WTC11 (cell line): ENCODE measurements at places on chromosomes 12 and 14.

GRCh38 chr12:65449400-65449799 is 170.9 kb downstream of the MSRB3 start:
- no peak for DNase-seq
- H3K36me3 ChIP-seq = no peaks in the 10 kb centered on the region
- no peaks in the 10 kb centered on the region for H3K27me3 ChIP-seq
- no peak overlapping the region for H3K4me3 ChIP-seq

GRCh38 chr12:23415180-23415579 is 534.3 kb downstream of the SOX5 start:
- no peaks in the 10 kb centered on the region for H3K27me3 ChIP-seq
- no peak overlapping the region for H3K4me3 ChIP-seq
- no peaks in the 10 kb centered on the region for H3K36me3 ChIP-seq
- H3K4me1 ChIP-seq = peaks cover 7% of the 10 kb centered on the region
- no peak for DNase-seq

- H3K36me3 ChIP-seq = no peaks in the 10 kb centered on the region
- H3K4me1 ChIP-seq = no peaks in the 10 kb centered on the region
- no peak for DNase-seq
- no peak overlapping the region for H3K4me3 ChIP-seq
- H3K27ac ChIP-seq = no peak overlapping the region
Observed at GRCh38 chr14:34935488-34935887, 47.3 kb upstream of the SRP54 start.

GRCh38 chr12:71652656-71653055 is 11.0 kb downstream of the ZFC3H1 start:
- no peak overlapping the region for H3K27ac ChIP-seq
- H3K4me1 ChIP-seq = no peaks in the 10 kb centered on the region
- H3K27me3 ChIP-seq = no peaks in the 10 kb centered on the region
- no peak overlapping the region for H3K4me3 ChIP-seq

DNA sequence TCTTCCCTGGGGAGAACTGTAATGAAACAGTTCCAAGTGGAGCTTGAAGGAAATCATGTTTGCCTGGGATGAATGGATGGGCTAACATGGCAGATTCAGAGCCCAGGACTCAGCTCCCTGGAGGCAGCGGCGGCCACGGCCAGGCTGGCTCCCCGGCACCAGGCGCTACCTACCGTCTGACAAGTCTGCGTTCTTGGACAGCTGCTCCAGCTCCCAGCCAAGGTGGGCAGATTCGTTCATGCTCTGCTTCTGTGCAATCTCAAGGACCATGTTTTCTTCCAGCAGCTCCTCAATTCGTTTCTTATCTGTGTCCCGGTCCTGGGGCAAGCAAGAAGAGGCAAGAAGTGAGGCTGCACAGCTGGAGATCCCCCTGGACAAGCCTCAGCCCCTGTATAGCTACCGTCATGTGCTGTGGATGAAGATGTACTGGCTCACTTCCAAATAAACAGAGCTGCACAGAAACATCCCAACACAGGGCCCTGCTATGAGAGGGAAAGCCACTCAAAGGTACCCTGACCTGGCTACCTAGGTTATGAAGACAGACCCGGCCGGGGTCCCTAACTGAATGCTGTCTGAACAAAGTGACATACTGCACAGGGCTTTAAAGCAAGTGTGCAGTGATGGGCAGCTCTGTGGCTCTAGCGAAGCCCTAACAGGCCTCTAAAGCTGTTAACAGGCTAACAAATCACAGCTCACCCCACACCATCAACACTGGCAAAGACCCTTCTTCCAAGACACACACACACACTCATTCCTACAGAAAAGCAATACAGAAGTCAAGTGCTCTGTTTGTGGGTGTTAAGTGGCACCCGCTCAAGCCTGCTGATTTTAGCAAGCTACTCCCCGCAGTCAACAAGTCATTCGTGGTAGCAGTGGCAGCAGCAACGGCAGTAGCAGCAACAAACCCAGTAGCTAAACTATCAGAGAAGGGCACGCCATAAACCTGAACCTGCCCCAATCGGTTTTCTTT is 80.4 kb upstream of the GPR68 start:
- no peak overlapping the region for H3K4me3 ChIP-seq
- no peaks in the 10 kb centered on the region for H3K27me3 ChIP-seq
- 0 out of 2 replicates have a peak overlapping the region, but pooled peaks have one; percentile 32 for H3K27ac ChIP-seq
- peaks cover 32% of the 10 kb centered on the region for H3K36me3 ChIP-seq
- H3K4me1 ChIP-seq = peaks cover 9% of the 10 kb centered on the region

DNA sequence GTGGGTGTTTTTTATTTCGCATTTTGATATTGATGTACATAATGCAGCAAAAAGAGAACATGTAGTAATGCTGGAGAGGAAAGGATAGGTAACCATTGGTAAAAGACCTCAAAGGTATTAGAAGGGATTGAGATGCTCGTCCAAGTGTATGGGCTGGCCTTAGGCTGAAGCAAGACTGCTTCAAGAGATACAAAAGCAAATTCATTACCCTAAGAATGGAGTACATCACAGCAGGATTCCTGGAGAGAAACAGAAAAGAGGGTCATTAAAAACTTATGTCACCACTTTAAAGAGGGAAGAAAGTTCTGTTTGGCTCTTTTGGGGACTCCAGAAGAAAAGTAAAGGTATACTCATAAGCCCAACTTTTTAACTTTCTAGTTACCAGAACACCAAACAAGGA is 420.5 kb downstream of the ZFP36L1 start:
- peaks cover 34% of the 10 kb centered on the region for H3K4me1 ChIP-seq
- H3K4me3 ChIP-seq = no peak overlapping the region
- H3K27ac ChIP-seq = no peak overlapping the region; the same call in 1 of the 2 replicates
- H3K27me3 ChIP-seq = peaks cover 9% of the 10 kb centered on the region; the same call in 1 of the 2 replicates
- no peaks in the 10 kb centered on the region for H3K36me3 ChIP-seq

- H3K27ac ChIP-seq = peak overlapping the region; percentile 90
- peaks cover 56% of the 10 kb centered on the region for H3K4me1 ChIP-seq
- H3K36me3 ChIP-seq = no peaks in the 10 kb centered on the region
- H3K27me3 ChIP-seq = no peaks in the 10 kb centered on the region
- peak; percentile 37 for DNase-seq
- peak overlapping the region; percentile 93 for H3K4me3 ChIP-seq
Observed at GRCh38 chr12:93441081-93441616, 598 bp downstream of the UBE2N start.

DNA sequence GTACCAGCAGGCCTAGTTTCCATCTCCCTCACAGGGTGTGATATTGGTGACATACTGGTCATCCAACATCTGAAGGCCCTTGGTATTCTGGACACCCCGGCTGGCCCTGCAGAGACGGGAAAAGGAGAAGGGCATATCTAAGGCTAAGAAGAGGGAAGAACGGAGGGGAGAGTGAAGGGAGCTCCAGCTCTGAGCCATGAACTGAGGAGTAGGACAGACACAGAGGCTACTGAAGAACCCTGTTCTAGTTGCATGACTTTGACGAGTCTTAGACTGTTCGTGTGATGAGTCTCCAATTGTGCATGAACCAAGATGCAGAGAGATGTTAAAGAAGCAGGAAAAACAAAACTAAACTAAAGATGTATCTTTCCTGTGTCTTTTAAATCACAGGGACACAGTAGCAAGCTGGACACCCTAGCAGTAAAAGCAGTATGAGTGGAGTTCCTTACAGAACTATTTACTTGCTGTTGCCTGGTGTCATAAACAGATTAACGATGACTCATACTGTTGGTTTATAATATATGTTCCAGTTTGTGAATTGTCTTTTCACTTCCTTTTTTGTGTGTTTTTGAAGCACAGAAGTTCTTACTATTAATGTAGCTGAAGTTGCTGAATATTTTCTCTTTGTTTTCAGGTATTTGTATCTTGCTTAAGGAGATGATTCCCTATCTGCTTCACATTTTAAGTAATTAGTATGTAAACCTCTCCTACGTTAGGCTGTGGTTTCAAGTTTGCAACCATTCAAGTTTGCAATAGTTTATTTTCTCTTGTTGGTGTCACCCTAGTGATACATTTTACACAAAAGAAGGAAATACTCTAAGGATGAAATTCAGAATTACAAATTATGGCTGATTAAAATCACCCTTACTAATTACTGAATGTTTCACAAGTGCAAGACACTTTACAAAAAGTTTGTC is 15.7 kb downstream of the FAR2 start:
- no peak for DNase-seq
- peaks cover 7% of the 10 kb centered on the region for H3K27me3 ChIP-seq
- no peak overlapping the region for H3K4me3 ChIP-seq
- peaks cover 18% of the 10 kb centered on the region for H3K36me3 ChIP-seq

GRCh38 chr12:45742590-45742989 is 13.1 kb downstream of the ARID2 start:
- peaks cover 11% of the 10 kb centered on the region for H3K4me1 ChIP-seq
- no peak for DNase-seq
- no peak overlapping the region for H3K27ac ChIP-seq

- peaks cover 6% of the 10 kb centered on the region; the same call in 1 of the 2 replicates for H3K36me3 ChIP-seq
- no peak for DNase-seq
- peaks cover 2% of the 10 kb centered on the region; the same call in 1 of the 2 replicates for H3K27me3 ChIP-seq
- H3K27ac ChIP-seq = no peak overlapping the region
Observed at GRCh38 chr12:112130441-112130998, 5.2 kb downstream of the TRAFD1 start.

- no peaks in the 10 kb centered on the region for H3K36me3 ChIP-seq
- peak; percentile 23 for DNase-seq
- H3K27me3 ChIP-seq = no peaks in the 10 kb centered on the region
- H3K4me1 ChIP-seq = no peaks in the 10 kb centered on the region
- H3K4me3 ChIP-seq = no peak overlapping the region
Observed at GRCh38 chr12:28172434-28173030, 17.7 kb upstream of the CCDC91 start.

GRCh38 chr14:54109521-54110120 is 153.0 kb upstream of the BMP4 start:
- peaks cover 2% of the 10 kb centered on the region; the same call in 1 of the 2 replicates for H3K36me3 ChIP-seq
- H3K4me3 ChIP-seq = no peak overlapping the region
- peaks cover 25% of the 10 kb centered on the region for H3K4me1 ChIP-seq
- DNase-seq = no peak

DNA sequence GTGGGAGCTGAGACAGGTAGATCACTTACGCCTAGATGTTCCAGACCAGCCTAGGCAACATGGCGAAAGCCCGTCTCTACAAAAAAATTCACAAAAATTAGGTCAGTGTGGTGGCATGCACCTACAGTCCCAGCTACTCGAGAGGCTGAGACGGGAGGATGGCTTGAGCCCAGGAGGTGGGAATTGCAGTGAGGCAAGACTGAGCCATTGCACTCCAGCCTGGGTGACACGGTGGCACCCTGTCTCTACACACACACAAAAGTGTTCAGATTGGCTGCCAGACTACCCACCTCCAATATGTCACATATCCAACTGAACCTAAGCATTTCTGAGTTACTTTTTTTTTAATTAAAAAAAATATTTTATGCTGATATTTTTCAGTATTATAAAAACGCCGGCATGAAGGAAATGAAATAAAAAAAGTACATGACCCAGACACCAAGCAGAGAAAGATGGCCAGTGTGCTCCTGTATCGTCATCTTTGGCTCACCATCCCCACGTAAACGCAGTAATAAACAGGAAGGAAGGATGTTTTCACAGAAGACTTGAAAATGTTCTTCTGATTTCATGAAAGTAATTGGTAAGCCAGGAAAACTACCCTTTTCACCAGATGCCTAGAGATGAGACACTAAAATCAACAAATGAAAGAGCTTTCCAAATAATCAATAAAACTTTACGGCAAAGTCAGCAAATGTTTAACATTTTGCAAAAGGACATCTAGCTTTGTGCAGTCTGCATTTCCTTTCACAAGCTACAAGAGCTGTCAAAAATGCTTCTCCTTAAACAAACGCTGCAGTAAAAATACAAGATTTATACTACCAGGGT is 26.4 kb downstream of the CDC42BPB start:
- peaks cover 4% of the 10 kb centered on the region; the same call in 1 of the 2 replicates for H3K4me1 ChIP-seq
- no peak for DNase-seq
- peaks cover 8% of the 10 kb centered on the region for H3K36me3 ChIP-seq
- H3K4me3 ChIP-seq = no peak overlapping the region

DNA sequence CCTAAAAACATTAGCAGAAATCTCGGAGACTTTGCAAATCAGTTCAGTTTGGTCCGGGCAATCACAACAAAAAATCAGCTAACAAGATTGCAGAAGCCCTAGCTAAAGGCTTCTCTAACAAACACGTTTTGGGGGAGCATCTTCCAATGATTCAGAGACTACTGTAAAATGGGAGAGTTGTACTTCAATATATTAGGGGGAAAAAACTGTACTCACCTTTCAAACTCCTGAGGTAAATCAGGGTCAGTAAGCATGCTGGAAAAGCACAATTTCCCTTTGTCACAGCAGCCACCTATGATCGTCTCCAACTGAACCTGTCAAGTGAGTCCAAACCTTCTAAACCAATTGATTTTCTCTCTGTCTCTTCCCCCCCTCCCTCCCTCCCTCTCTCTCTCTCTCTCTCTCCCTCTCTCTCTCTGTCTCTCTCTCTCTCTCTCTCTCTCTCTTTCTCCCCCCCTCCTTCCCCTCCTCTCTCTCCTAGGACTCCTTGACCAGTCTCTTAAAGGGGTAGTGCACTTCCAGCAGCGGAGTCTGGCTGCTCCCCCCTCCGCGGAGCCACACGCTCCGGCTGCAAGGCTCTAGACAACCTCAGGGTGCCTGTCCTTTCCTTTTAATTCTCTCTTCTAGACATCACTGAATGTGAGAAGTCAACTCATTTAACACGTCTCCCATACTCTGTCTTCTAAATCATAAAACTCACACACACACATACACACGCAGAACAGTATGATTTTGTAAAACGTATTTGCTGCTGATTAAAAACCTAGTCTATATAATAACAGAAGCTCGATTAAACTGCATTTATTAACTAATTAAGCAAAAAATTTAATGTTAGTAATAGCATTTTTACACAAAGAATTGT is at the start of gene SOX5:
TSS of gene SOX5 (minus strand) at position 323 of the 862 bp plus-strand sequence. CDS start at position 254, 69 bp downstream.
- H3K4me1 ChIP-seq = no peaks in the 10 kb centered on the region
- H3K36me3 ChIP-seq = no peaks in the 10 kb centered on the region
- DNase-seq = peak; percentile 30

GRCh38 chr12:49264466-49264872 is 413 bp upstream of the TUBA1C start:
- H3K27me3 ChIP-seq = no peaks in the 10 kb centered on the region; the same call in 1 of the 2 replicates
- peaks cover 29% of the 10 kb centered on the region for H3K36me3 ChIP-seq
- H3K27ac ChIP-seq = no peak overlapping the region
- H3K4me1 ChIP-seq = peaks cover 31% of the 10 kb centered on the region
- peak overlapping the region; percentile 95 for H3K4me3 ChIP-seq

- no peak overlapping the region for H3K27ac ChIP-seq
- no peaks in the 10 kb centered on the region for H3K36me3 ChIP-seq
- H3K27me3 ChIP-seq = no peaks in the 10 kb centered on the region
- H3K4me3 ChIP-seq = no peak overlapping the region
Observed at GRCh38 chr14:81144824-81145603, 75.7 kb downstream of the GTF2A1 start.

DNA sequence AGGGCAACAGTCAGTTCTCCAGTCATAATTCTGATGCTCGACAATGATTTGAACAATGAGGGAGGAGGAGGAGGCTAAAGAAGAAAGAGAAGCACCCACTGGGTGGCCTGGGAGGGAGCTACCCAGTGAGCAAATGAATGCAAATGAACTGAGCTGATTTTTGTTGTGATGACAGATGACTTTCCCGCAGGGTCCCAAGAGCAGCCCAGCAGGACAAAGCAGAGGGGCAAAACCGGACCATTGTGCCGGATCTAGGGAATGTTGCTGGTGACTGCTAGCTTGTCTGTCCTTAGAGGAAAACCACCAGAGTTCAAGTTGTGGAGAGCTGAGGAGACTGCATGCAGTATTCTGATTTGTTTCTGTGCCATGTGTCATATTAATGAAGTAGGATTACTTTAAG is 162.8 kb downstream of the MON2 start:
- H3K27me3 ChIP-seq = peaks cover 48% of the 10 kb centered on the region
- no peaks in the 10 kb centered on the region for H3K36me3 ChIP-seq
- H3K4me1 ChIP-seq = peaks cover 67% of the 10 kb centered on the region

GRCh38 chr12:51393676-51394545 is 2.7 kb upstream of the GALNT6 start:
- H3K36me3 ChIP-seq = peaks cover 10% of the 10 kb centered on the region; the same call in 1 of the 2 replicates
- peaks cover 40% of the 10 kb centered on the region for H3K4me1 ChIP-seq
- no peaks in the 10 kb centered on the region for H3K27me3 ChIP-seq
- no peak for DNase-seq
